Effector CD4-positive, alpha-beta T cell (primary cell): ENCODE measurements at places on chromosomes 6 and 20.

- DNase-seq: no peak
Observed at GRCh38 chr20:41407607-41408006, 41.0 kb upstream of the EMILIN3 start.

GRCh38 chr6:152296648-152297376 lies 340.4 kb downstream of the SYNE1 start:
- DNase-seq: no peak

DNA sequence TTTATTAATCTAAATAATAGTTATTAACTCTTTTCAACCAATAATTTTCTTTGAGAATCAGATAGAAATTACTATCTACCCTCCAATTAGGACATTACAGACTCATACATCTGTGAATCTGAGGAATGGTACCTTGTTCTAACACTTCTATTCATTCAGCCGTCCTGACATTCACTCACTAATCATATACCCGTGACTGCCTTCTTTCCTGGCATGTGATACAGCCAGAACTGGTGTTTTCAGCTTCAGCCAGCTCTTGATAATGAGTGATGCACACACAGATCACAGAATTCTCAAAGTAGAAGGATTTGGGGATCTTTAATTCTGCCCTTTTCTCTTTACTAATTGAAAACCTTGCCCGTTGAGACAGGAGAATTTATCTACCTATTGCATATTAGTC lies 499.9 kb downstream of the UTRN start:
- no peak for DNase-seq

DNA sequence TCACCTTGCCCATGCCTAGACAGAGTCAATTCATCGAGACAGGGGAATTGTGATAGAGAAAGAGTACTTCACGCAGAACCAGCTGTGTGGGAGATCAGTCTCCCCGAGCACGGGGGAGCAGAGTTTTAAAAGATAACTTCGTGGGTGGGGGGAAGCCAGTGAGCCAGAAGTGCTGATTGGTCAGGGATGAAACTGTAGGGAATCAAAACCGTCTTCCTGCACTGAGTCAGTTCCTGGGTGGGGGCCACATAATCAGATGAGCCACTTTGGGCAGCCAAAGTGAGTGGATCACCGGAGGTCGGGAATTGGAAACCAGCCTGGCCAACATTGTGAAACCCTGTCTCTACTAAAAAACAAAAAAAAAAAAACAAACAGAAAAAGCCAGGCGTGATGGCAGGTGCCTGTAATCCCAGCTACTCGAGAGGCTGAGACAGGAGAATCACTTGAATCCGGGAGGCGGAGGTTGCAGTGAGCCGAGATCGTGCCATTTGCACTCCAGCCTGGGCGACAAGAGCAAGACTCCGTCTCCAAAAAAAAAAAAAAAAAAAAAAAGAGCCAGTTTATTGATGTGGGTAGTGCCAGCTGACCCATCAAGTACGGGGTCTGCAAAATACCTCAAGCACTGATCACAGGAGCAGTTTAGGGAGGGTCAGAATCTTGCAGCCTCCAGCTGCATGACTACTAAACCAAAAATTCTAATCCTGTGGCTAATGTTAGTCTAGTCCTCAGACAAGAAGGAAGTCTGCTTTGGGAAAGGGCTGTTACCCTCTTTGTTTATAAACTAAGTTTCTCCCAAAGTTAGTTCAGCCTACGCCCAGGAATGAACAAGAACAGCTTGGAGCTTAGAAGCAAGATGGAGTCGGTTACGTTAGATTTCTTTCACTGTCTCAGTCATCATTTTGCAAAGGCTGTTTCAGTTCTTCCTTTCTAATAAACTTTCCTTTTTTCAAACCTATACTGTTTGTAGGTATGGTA lies 3.9 kb upstream of the TRIM39 start:
- DNase-seq: no peak

- no peak for DNase-seq
Observed at GRCh38 chr20:52914870-52915269, 57.3 kb upstream of the TSHZ2 start.

DNA sequence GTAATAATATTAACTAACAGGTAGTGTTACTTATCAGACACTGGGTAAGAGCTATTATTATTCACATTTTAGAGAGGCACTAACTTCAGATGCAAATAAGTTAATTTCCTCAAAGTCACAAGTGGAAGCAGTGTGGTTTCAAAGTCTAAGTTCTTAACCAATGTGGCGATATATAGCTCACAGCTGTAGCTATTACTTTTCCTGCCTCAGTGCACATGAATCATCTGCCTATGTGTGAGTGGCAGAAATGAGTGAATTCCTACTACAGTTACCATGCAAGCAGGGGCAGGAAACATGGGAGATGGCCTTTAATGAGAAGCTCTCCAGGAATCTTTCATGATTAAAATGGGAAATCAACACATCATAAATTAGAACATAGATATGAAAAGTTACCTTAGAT lies 126.2 kb upstream of the EYA4 start:
- DNase-seq: no peak
